ENCODE measurements at places on chromosomes 6 and 20.

- no peak for DNase-seq
These were observed 982.9 kb downstream of the EYS start for GRCh38 chr6:64724091-64724490.

- DNase-seq: no peak
These were observed 1125.7 kb downstream of the HACE1 start for GRCh38 chr6:103734016-103734415.

DNA sequence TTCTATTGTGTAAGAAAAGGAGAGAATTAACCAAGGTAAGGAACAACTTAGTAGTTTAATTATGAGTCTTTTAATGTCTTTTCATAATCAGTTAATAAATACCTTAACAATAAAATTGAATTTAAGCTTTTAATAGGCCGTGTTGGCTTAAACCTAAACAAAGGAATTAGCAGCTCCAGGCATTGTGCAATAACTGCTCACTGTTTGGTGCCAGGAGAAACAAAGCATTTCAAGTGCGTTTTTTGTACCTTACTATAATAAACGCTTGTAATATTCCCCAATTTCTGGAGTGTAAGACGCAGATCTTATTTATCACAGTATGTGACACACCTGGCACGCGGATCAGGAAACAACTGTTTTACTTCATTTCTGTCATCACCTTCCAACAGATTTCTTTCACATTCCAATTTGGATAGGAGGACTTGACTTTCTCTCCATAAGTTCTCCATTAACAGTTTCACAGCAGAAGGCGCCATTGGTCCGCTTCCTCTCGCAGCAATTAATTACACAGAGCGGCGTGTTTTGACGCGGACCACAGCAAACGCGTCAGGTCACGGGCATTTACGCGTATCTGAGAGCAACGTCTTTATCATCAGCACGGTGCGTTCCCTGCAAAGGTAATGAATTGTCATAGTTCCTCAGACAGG lies 335.8 kb upstream of the NT5E start:
- no peak for DNase-seq

- no peak for DNase-seq
These were observed 10.0 kb downstream of the BICRAL start for GRCh38 chr6:42791706-42792320.

- DNase-seq: no peak
These were observed 308.6 kb upstream of the CNR1 start for GRCh38 chr6:88474720-88475119.

- DNase-seq: no peak
These were observed 54.4 kb downstream of the PERP start for GRCh38 chr6:138052783-138053182.

GRCh38 chr6:21382821-21383449 lies 210.6 kb upstream of the SOX4 start:
- DNase-seq: no peak

DNA sequence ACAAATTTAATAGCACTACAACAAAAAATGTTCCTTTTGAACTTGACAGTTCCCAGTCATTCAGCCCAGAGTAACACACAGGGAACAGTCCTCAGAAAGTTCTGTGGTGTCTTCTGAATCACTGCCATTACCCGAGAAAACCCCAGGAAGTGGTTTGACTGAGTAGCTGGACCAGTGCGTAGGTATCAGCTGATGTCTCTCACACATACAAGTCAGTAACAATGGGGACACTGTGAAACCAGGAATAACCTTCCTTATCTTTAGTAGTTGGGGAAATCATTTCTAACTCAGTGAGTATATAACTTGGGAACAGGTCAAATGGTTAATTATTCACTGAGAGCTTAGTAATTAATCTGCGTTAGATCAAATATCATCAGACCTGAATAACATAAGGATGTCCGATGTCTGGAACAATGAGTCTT lies 73.1 kb downstream of the HIVEP2 start:
- no peak for DNase-seq

- DNase-seq: peak; percentile 83
These were observed 29.5 kb downstream of the TMEM181 start for GRCh38 chr6:158589366-158589765.

DNA sequence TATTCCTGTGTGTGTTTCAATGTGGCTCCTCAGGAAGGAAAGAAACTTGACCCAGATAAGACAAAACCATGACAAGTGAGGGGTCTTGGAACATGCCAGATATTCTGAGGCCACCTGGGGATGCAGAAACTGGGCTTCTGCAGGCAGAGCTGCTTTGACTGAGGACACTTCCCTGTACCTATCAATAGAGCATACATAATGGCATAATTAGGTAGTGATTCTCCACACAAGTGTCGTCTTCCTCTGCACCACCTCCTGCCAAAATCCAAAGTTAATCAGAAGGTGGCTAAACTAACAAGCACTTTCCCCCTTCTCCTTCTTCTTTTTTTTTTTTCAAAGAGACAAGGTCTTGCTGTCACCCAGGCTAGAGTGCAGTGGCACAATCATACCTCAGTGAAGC lies 97.1 kb downstream of the KIF13A start:
- DNase-seq: no peak

DNA sequence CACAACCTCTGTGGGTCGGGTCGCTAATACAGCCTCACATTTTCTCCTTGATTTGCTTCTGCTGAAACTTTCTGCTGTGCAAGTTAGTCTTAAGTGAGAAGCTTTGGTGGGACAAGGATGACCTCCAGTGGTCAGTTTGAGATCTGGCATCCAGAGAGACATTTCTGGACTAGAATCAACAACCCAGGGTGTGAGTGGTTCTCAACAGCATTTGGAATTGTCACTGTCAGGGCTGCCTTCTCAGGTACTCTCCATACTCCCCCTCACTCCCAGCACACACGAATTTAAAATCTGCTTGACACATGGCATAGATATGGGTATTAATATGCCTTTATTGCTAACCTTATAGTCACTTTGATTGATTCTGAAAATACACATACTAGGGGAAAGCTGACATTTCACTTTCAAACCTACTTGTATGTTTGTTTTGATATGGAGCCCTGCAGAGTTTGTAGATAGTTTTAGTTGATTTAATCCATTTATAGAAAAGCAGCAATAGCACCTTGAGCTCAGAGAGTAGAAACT lies 13.2 kb downstream of the OTOR start:
- peak; percentile 76 for DNase-seq

DNA sequence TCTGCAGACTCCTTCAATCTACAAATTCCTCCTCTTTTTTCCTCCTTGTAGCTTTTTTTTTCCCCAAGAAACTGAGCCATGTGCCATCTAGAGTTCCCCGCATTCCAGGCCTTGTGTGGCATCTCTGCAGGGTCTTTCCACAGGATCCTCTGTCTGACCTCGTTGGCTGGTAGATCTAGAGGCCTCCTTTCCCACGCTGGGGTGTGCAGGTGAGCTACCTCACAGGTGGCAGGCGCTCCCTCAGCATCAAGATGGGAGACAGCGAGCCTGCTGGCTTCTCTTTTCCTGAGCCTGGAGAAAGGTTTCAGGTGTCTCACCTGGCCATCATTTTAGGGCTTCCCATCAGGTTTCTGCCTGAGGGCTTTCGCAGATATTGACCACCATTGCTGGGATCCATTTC lies 9.6 kb upstream of the NELFCD start:
- DNase-seq: no peak

- DNase-seq: no peak
These were observed 6.8 kb upstream of the ADTRP start for GRCh38 chr6:11785415-11785773.

- DNase-seq: no peak
These were observed 15.2 kb downstream of the FAM210B start for GRCh38 chr20:56373942-56374341.

DNA sequence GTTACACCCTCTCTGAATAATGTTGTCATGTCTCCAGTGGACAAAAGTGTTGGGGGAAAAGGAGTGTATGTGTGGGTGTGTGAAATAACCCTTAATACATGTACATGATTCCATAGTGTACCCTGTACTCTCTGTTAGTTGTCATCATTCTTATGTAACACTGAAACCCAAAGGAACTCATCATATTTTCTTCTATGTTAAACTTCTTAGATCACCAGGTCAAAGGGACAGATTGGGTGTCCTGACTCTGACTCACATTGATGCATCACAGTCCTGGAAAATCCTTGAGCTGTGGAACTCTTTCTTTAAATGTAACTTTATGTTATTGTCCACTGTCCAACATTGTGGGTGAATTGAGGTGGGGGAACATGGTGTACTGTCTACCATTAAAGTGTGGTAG lies 350.5 kb downstream of the DHX35 start:
- DNase-seq: no peak

GRCh38 chr20:19993958-19994669 lies 23.0 kb upstream of the NAA20 start:
- no peak for DNase-seq

DNA sequence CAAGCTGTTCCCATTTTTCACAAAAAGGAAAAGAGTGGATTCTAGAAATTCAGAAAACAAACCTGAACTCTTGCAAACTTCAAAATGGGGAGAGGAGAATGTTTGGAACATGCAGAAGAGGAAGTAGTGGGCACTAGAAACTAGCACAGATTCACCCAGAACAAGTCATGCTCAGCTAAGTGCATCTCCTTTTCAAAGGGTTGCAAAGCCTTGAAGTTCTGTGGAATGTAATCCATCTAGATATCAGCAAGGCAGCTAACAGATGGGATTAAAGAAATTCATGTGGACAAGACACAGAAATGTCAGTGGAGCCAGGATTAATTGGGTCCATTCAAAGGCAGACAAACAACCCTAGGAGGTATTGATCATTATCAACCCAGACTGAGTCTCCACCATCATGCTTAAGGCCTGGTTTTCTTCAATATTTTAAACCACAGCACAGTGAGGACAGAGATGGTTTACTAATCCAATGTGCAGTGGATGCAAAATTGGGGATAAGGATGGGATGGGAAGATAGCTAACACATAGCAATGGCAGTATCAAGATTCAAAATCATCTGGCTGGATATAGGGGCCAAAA lies 31.3 kb downstream of the KCNK5 start:
- no peak for DNase-seq

DNA sequence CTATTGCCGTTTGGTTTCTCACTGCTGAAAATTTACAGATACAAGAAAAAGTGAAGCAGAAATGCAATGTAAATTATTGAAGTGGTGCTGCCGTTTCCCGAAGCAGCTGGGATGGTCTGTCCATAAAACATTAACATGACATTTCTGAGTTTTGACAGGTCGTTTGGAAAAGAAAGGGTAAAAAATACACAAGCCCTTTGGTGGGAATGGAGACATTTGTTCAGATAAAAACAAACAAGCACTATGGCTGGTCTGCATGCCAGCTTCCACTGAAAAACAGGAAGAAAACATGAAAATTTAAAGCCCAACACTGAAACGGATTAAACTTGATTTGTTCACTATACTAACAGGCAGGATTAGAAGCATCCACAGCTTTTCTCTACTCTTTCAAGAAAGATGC lies 155.2 kb downstream of the FRK start:
- no peak for DNase-seq
